ENCODE measurements at places on chromosomes 3 and 15. TPM values are rescaled to one million over a fixed set of nuclear protein-coding genes. Genes with fewer than 3 reads are reported as not detected.
A peak's percentile ranks its signal among the peaks of the same experiment; 100 is the strongest.

Gene FBN1
- total RNA-seq = 298 TPM

- peaks cover 19% of the 10 kb centered on the region for H3K4me1 ChIP-seq
- DNase-seq = no peak
- H3K27me3 ChIP-seq = no peaks in the 10 kb centered on the region
- H3K27ac ChIP-seq = no peak overlapping the region
- H3K36me3 ChIP-seq = no peaks in the 10 kb centered on the region
These were observed 112.0 kb upstream of the RPL32 start for GRCh38 chr3:12953201-12953995.

DNA sequence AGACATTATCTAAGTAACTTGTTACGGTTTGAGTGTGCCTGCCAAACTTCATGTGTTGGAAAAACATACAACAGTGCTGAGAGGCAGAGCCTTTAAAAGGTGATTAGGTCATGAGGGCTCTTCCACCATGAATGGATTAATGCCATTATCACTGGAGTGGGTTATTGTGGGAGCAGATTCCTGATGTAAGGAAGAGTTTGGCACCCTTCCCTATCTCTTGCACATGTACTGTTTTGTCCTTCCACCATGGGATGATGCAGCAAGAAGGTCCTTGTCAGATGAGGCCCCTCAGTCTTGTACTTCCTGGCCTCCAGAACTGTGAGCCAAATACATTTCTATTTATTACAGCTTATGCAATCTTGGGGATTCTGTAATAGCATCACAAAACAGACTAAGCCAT, 413.9 kb downstream of the EPHA3 start:
- peak; percentile 1 for DNase-seq
- H3K36me3 ChIP-seq = no peaks in the 10 kb centered on the region
- H3K4me3 ChIP-seq = no peak overlapping the region
- H3K27ac ChIP-seq = no peak overlapping the region

GRCh38 chr15:69685512-69686452, 233.2 kb downstream of the RPLP1 start:
- no peak overlapping the region for H3K4me3 ChIP-seq
- H3K27ac ChIP-seq = no peak overlapping the region
- no peaks in the 10 kb centered on the region for H3K4me1 ChIP-seq
- no peaks in the 10 kb centered on the region for H3K36me3 ChIP-seq
- DNase-seq = no peak
- no peaks in the 10 kb centered on the region for H3K27me3 ChIP-seq

GRCh38 chr3:170205302-170205701, 16.9 kb upstream of the PRKCI start:
- H3K36me3 ChIP-seq = no peaks in the 10 kb centered on the region
- peaks cover 3% of the 10 kb centered on the region for H3K27me3 ChIP-seq
- no peak for DNase-seq
- no peak overlapping the region for H3K4me3 ChIP-seq

- H3K36me3 ChIP-seq = no peaks in the 10 kb centered on the region
- peak overlapping the region; percentile 64 for H3K4me3 ChIP-seq
- no peak overlapping the region for H3K27ac ChIP-seq
- H3K27me3 ChIP-seq = no peaks in the 10 kb centered on the region
- DNase-seq = peak; percentile 20
These were observed 721 bp downstream of the ADAMTS7 start for GRCh38 chr15:78810362-78811123.

- no peak for DNase-seq
- H3K27ac ChIP-seq = no peak overlapping the region
- no peaks in the 10 kb centered on the region for H3K36me3 ChIP-seq
- H3K4me3 ChIP-seq = no peak overlapping the region
- peaks cover 5% of the 10 kb centered on the region for H3K27me3 ChIP-seq
These were observed 53.5 kb downstream of the BFSP2 start for GRCh38 chr3:133453383-133453782.

GRCh38 chr3:150965436-150965835, 7.1 kb downstream of the CLRN1 start:
- no peak overlapping the region for H3K4me3 ChIP-seq
- no peaks in the 10 kb centered on the region for H3K27me3 ChIP-seq
- peaks cover 2% of the 10 kb centered on the region for H3K4me1 ChIP-seq
- no peaks in the 10 kb centered on the region for H3K36me3 ChIP-seq

GRCh38 chr15:90520365-90520764, 9.4 kb upstream of the CRTC3 start:
- no peaks in the 10 kb centered on the region for H3K36me3 ChIP-seq
- H3K4me1 ChIP-seq = no peaks in the 10 kb centered on the region
- H3K27me3 ChIP-seq = no peaks in the 10 kb centered on the region
- H3K4me3 ChIP-seq = no peak overlapping the region
- no peak for DNase-seq

GRCh38 chr3:58874248-58874741, 175.5 kb downstream of the CFAP20DC start:
- peak; percentile 17 for DNase-seq
- H3K4me3 ChIP-seq = peak overlapping the region; percentile 26
- H3K4me1 ChIP-seq = peaks cover 12% of the 10 kb centered on the region

DNA sequence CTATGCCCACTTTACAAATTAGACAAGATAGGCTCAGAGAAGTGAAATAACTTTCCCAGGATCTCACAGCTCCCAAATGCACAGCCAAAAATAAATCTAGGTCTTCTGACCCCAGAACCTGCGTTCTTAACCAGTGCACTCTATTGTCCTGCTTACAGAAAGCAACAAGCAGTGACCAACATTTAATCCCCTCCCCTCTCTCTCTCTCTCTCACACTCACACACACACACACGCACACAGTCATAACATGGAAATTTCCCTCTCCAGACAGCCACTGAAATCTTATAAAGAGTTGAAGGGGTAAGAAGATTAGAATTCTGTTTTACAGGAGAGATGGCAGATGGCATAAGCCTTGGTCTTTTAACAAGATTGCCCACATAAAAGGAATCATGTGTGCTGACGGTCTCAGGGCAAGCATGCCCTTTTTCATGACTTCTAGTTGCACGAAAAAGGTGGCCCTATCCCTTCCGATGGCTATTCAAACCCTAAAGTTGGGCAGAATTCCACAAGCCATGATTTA, 29.4 kb downstream of the EOGT start:
- no peak for DNase-seq
- no peaks in the 10 kb centered on the region for H3K27me3 ChIP-seq
- H3K27ac ChIP-seq = no peak overlapping the region
- H3K4me1 ChIP-seq = no peaks in the 10 kb centered on the region

Measured in astrocyte (in vitro differentiated cells and primary cell).